Mammary epithelial cell (primary cell): ENCODE measurements at places on chromosomes 12 and 14. TPM values are rescaled to one million over a fixed set of nuclear protein-coding genes. Genes with fewer than 3 reads are reported as not detected.

LRRC43 gene
- polyA plus RNA-seq: not detected

TTC7B gene
- 23.0 TPM for polyA plus RNA-seq

KRT78 gene
- not detected for polyA plus RNA-seq

JAG2 gene
- 42.6 TPM for polyA plus RNA-seq

ERP27 gene
- polyA plus RNA-seq: 0.12 TPM

TRIP11 gene
- 13.5 TPM for polyA plus RNA-seq

ASCL4 gene
- polyA plus RNA-seq: not detected

TOMM20L gene
- polyA plus RNA-seq: not detected

CLMN gene
- polyA plus RNA-seq: 12.0 TPM
